ENCODE measurements at places on chromosomes 12 and 14. TPM values are rescaled to one million over a fixed set of nuclear protein-coding genes. Genes with fewer than 3 reads are reported as not detected.

OAS2 gene
- total RNA-seq: 34.7 TPM

WIF1 gene
- total RNA-seq: not detected

ZNF384 gene
- total RNA-seq: 48.7 TPM

ANKS1B gene
- not detected for total RNA-seq

SIRT4 gene
- 1.1 TPM for total RNA-seq

TMEM132C gene
- total RNA-seq: under 0.01 TPM

CYP46A1 gene
- total RNA-seq: not detected

DNA sequence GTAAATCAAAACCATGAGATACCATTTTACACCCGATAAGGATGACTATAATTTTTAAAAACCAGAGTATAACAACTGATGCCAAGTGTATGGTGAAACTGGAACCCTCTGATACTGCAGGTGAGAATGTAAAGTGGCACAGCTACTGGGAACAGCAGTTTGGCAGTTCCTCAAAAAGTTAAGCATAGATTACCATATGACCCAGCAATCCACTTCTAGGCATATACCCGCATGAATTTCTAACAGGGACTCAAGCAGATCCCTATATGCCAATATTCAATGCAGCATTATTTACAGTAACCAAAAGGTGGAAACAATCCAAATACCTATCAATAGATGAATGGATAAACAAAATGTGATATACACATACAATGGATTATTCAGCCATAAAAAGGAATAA is 57.4 kb downstream of the BAZ1A start:
- no peak for DNase-seq

GRCh38 chr14:81319314-81319713 is 80.8 kb downstream of the STON2 start:
- DNase-seq: no peak

- no peak for DNase-seq
These were observed 96.9 kb downstream of the EML5 start for GRCh38 chr14:88695870-88696269.

DNA sequence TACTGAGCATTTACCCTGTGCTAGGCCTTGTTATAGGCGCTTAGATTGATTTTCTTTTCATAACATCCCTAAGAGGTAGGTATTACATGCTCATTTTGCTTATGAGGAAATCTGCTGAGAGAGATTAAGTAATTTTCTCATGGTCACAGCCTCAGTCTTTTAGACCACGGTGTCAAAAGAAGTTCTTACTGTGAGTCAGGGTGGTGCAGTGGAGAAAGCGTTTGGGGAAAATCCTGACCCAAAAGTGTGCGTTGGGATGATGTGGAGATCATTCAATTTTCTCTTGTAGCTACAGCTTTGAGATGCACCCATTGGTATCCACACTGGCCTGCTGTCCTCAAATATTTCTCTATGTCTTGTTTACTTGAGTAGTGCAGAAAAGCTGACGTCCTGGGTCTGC is 8.2 kb downstream of the ANG start:
- no peak for DNase-seq

DNA sequence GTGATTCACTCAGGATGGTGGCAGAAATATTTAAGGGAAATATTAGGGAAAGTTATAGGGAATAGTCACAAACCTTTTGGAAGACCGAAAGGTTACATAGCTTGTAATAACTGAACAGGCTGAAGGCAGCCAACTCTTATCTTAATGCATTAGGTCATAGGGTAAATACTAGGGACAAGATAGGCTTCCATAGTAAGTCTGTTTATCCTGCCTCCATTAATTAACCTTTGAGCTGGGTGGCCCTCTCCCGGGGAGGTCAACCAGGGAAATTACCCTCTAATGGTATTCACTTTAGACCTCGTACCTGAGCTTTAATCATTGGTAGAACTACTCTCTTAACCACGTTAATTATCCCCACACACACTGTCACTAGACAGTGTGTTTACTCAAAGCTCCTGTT is 981.8 kb downstream of the SLC16A7 start:
- DNase-seq: no peak

DNA sequence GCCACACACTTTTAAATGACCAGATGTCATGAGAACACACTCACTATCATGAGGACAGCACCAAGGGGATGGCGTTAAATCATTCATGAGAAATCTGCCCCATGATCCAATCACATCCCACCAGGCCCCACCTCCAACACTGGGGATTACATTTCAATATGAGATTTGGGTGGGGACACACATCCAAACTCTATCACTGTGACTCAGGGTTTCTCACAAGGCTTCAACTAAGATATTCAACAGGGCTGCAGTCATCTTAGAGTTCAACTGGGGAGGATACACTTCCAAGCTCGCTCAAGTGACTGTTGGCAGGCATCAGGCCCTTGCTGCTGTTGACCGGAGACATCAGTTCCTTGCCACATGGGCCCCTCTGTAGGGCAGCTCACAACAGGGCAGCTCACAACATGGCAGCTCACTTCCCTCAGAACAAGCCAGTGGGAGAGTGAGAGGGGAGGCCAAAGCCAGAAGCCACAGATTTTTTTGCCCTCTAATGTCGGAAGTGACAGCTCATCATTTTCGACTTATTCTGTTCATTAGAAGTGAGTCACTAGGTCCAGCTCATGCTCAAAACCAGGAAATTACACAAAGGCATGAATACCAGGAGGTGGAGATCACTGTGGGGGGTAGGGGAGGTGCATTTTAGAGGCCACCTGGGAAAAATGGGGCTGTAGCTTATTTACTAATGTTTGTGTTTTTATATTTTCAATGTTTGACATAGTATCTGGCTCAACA is 50.8 kb upstream of the PTHLH start:
- no peak for DNase-seq

DNA sequence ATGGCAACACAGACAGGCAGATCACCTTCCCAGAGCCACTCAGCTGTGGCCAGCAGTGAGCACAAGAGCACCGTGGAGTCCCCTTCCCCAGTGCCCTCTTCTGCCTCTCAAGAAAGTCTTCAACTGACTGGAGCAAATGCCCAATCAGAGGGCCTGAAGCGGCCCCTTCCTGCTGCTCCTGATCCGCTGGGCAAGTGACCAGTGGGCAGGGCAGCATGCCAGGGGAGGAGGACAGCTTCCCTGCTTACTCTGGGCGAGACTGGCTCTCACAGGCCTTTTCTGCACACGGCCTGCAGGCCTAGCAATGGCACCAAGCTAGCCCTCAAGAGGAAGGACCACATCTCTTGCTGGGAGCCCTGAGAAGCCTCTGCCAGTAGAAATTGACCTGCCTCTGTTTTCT is 890 bp downstream of the KRT71 start:
- DNase-seq: no peak

All from hematopoietic multipotent progenitor cell (in vitro differentiated cells).